Astrocyte (in vitro differentiated cells and primary cell): ENCODE measurements at places on chromosomes 2 and 18.

DNA sequence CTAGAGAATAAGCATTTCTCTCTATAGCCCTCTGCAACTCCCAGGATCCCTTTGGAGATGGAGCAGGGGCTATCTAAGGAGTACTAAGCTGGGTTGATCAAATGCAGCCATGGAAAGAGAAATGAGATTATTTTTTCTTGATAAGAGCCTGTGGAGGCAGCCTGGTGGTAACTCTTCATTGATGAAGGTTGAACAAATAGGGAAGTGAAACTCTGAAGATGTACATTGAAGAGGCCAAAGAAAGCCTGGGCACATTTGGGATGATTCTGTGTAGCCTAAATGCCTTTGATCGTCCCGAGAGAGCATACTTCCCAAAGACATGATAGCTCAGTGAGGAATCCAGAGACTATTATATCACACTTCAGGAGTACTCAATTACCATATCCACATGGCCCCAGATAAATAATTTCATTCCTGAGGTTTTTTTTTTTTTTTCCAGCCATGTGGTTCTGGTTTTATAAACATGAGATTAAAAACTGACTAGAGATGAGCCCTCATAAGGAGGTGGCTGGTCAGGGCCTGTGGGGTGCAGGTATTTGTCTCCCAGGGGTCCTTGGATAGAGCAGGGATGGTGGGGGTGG, 192.5 kb downstream of the TPGS2 start:
- DNase-seq: peak; percentile 25

- peak; percentile 54 for DNase-seq
Observed at GRCh38 chr2:41965909-41966295, 81.9 kb upstream of the PKDCC start.

DNA sequence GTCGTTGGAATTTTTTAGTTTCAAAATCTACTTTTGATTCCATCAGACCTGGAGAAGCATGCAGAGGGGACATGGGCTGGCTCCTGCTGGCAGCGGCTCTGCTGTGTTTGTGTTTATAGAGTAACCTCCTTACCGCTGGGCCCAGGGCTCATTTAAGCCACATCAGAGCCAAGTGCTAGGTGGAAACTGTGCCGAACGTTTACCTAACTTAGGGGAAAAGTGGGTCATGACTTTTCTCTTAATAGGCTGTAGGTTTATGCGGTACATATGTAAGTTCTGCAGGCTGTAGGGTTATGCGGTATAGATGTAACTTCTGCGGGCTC, 17.7 kb downstream of the CNDP2 start:
- no peak for DNase-seq

DNA sequence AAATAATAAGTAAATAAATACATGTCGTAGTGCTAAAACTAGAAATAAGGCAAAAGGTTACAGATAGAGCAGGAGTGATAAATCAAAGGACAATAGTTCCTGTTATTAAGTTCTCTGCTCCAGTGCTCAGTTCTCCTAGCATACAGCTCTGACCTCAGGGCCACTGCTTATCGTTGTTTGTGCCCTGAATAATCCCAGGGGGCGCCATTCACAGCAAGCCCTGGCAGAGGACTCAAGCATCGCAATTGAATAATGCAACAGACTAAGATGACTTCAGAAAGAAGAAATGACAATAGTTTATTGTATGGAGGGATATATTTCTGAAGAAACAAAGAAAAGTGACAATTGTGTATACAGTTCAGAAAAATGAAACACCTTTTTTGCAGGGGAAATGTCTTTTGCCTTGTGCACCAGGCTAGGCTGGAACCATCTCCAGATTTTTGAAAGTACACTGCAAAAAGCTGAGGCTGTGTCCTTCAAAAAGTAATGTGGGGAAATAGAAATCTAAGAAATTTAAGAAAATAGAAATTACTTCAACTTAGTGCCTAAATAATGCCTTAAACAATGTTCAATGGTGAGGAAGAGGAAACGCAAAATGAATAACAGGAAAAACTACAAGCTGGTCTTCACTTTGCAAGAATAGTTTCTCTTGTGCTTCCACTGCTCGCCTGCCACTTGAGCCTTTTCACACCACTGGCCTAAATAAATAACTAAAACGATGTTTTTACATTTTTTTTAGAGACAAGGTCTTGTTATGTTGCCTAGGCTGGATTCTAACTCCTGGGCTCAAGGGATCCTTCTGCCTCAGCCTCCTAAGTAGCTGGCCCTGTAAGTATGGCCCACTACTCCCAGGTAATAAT, 19.0 kb upstream of the CCNYL1 start:
- no peak for DNase-seq

DNA sequence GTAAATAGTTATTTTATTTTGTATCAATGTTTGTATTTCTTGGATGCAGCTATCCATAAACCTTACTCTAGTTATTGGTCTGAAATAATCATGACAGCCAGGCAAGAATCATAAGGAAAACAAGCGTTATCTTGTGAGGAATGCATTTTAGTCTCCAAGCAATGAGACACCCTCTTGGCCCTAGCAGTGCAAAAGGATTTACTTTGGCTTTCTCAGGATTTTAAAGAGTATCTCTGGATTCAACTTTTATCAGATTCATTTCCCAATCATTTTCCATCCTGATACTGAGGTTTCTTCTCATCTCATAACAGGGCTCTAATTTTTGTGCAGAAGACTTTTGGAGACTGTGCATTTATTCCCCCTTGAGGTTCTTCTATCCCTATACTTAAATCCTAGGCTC, 480.8 kb downstream of the TMX3 start:
- DNase-seq: peak; percentile 58

- no peak for DNase-seq
Observed at GRCh38 chr18:58113337-58113736, 69.3 kb downstream of the NEDD4L start.

GRCh38 chr18:70166668-70167067, 38.8 kb downstream of the RTTN start:
- DNase-seq: no peak

DNA sequence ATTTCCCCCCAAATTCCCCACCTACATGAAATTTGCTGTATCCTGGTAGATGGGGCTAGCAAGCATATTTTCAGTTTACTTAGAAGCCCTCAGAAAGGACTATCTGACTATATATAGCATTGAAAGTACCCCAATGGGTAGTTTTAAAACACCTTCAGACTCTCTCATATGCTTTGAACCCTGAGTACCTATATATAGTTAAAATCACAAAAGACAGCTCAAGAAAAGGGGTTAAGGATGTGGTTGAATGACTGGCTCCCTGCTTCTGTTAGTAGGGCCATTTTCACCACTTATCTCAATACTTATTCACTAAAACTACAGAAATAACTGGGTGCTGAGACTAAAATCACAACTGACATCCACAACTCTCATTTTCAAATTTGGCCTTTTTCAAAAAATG, 18.5 kb downstream of the WDPCP start:
- no peak for DNase-seq

GRCh38 chr18:27966881-27967280, 210.0 kb downstream of the CDH2 start:
- no peak for DNase-seq
